ENCODE measurements at places on chromosomes 2 and 18. TPM values are rescaled to one million over a fixed set of nuclear protein-coding genes. Genes with fewer than 3 reads are reported as not detected.

UGT1A5 gene
- not detected for total RNA-seq

KIF1A gene
- under 0.01 TPM for total RNA-seq

SUMO1 gene
- 95.7 TPM for total RNA-seq

PHOSPHO2 gene
- 0.60 TPM for total RNA-seq

OBSL1 gene
- total RNA-seq = 140 TPM

GLB1L gene
- total RNA-seq = 24.3 TPM

LBX2 gene
- total RNA-seq = 1.9 TPM

APCDD1 gene
- 13.3 TPM for total RNA-seq

ANO7 gene
- 0.70 TPM for total RNA-seq

PSMD1 gene
- 55.0 TPM for total RNA-seq

COA5 gene
- total RNA-seq = 24.8 TPM

LDLRAD4 gene
- total RNA-seq = not detected

SCG2 gene
- total RNA-seq = 0.47 TPM

NOTO gene
- not detected for total RNA-seq

TNFRSF11A gene
- 0.34 TPM for total RNA-seq

PXDN gene
- total RNA-seq = 356 TPM

GPR148 gene
- not detected for total RNA-seq

PASK gene
- 1.5 TPM for total RNA-seq

Measured in pericardium fibroblast (primary cell).